CD4-positive, alpha-beta T cell treated with Interferon gamma for 1 hour (primary cell): ENCODE measurements at places on chromosomes 3 and 15.

DNA sequence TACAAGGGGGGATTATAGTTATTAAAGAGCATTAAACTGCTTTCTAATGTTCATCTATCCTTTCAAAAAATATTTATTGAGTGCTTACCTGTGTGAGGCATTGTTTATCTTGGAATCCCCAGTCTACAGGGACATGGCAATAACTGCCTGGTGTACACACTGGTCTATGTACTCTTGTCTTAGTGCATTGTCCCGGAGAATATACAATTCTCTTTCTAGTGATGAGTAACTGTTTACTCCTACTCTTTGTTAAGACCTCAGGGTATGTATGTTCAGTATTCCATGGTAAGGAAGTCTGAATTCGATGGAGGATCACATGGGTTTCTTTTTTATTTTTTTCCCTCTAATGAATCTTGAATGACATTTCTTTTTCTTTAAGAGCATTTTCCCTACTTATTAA is 772.4 kb upstream of the NR2F2 start:
- no peak for DNase-seq

GRCh38 chr3:52055537-52056351 is 627 bp downstream of the DUSP7 start:
- peak; percentile 30 for DNase-seq

GRCh38 chr3:146894406-146894805 is 289.3 kb upstream of the PLSCR5 start:
- DNase-seq: no peak

GRCh38 chr15:81176291-81176893 is 20.3 kb upstream of the IL16 start:
- no peak for DNase-seq

DNA sequence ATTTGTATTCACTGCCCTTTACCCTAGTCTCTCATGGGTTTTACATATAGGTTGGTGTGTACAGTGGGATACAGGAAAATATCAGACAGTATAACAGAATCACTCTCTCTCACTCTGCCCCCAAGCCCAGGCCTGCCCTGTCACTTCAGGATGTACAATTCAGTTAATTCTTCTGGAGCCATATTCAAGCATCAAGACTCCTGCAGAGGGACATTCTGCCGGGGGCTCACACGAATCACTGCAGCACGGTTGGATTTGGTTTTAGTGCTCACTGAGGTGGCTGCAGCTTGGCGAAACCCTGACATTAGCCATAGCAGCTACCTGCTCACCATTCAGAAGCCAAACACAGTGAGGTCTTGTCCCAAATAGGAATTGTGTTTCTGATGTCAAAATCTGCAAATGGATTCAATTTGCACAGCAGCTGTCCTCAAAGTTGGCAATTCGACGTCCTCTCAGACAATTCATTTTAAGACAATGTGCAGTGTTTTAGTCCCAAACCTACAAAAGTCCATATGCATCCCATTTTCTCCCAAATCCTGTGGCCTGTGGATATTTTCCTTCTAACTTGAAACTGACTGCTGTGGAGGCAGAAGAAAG is 82.9 kb downstream of the CHSY1 start:
- no peak for DNase-seq

DNA sequence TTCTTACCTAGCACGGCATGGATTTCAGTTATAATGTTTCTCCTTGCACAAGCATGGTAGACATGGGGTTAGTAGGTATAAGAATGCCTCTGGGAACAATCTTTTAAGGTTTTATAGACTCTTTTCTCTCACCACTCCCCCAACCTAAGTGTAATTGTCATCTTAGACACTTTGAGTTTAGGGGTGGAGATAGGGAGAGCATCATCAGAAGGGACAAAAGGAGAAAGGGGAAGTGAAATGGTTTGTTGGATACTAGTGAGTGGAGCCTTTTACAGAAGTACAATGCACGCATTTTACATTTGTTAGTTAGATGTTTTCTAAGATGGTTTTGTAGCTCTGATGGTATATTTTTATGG is 189.2 kb downstream of the TP63 start:
- no peak for DNase-seq

GRCh38 chr3:157225001-157225400 is 65.1 kb upstream of the CCNL1 start:
- DNase-seq: no peak

GRCh38 chr3:4751029-4751501 is 228.2 kb upstream of the BHLHE40 start:
- DNase-seq: no peak

- DNase-seq: no peak
Observed at GRCh38 chr3:158532099-158532734, 38.8 kb upstream of the MLF1 start.

DNA sequence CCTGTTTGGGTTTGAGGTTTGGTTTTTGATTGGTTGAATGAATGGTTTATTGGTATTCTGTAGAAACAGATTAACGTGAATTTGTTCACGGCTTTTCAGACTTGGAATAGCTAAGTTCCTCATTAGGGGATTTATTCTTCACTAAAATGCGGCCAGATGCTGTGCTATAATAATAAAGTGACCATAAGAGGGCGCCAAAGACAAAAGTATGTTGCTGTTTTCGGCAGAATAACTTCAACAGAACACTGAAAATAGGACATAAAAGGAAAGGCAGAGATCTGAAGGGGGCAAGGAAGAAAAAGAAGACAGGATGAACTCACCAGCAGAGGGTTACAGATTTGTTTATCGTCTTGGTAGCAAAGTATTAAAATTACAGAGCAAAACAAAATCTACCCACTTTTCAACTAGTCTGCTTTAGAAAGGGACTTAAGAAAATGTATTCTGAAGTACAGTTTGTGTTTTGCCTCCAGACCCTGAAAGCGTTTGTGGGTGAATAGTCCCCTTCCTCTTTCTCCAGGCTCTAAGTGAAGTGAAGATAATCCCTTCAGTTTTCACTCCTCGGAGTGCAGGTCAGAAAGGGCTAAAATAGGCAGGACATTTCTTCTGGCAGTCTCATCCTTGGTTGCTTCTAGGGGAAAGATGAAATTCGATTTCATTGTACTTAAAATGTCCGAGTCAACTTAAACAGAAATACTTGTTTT is 147.6 kb downstream of the IL20RB start:
- no peak for DNase-seq

GRCh38 chr15:95577927-95578326 is 752.6 kb upstream of the NR2F2 start:
- DNase-seq: no peak

- no peak for DNase-seq
Observed at GRCh38 chr15:75176396-75176761, 25.3 kb upstream of the C15orf39 start.

DNA sequence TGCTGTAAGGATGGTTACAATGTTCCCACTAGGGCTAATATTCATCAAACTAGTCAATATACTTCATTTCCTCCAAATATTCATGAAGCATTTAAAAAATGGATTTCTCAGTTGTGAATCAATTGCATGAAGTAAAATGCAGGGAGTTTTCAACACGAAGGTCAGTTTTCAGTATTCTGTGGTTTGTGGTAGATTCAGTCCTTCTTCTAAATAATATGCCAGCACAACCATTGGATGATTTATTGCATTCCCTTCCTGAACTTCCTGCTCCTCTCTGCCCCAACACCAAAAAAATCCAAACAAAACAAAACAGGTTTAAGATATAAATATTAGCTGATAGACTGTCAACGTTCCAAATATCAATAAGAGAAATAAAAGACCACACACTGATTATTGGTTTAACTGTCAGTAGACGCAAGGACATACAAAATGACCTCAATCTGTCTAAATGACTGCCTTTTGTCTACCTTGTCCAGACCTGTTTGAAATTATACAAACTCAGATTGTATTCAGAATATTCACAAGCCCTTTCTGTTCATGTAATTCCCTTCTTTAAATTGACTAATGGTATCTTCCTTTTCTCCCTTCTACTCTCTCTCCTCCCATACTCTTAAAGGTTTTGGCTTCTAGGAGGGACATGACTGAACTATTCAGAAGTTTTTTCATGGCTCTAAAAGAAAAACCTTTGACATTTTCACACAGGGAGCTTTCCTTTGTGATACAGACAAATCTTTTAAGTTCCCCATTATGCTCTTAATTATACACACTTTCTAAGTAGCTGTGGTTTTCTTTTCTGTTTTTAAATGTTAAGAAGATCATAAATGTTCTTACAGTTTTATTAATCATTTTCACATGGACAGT is 92.6 kb upstream of the STT3B start:
- DNase-seq: no peak

GRCh38 chr15:75329571-75329970 is 6.3 kb upstream of the COMMD4 start:
- DNase-seq: no peak

DNA sequence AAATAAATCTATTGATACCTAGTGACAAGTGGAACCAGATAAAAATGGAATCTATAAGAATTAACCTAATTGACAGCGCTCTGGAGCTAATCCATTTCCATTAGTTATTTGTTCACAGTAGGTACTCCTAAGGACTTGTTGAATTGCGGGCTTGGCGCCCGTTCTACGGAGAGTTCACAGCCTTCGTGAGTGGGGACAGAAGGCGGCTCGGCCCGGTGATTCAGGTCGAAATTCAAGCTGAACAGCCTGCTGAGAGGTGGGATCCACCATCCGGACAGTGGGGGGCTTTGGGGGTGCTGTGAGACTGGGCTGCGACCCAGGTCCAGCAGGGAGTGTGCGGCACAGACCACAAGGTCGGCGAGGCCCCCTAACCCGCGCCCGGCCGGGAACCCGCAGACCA is 779 bp upstream of the CTNNB1 start:
- DNase-seq: no peak

DNA sequence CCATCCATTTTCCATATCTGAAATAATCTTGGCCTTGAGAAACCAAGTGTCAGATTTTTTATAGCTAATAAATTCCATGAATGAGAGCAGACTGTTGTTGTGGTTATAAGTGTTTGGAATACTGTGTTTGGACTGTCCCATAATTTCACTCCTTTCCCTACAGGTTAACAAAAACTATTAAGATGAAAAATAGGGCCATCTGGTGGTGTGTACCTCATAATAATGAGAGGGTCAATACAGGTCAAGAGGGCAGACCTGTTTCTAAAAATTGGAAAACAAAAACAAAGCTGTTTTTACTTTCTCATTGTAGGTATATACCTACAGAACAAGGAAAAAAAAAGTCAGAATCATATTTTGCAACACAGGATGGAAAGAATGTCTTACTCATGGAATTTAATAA is 553.8 kb upstream of the SGO1 start:
- DNase-seq: no peak

- no peak for DNase-seq
Observed at GRCh38 chr15:29134239-29134638, 135.4 kb downstream of the NSMCE3 start.

DNA sequence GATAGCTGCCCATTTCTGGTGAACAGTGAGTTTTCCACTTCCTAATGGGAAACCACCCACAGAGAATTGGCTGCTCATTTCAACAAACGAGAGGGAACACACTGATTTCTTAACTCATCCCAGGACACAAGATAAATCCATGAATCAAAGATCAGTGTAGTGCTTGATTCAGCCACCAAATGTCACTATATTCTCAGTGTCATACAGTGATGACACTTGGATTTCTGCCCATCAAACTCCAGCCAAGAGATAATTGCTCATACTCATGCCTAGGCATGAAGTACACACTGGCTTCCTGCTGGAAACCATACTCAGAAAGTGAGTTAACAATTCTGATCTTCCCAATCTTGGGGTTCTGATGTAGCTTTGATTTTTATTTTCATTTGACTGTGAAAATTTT is 35.4 kb upstream of the GRM7 start:
- DNase-seq: no peak

GRCh38 chr3:102533784-102534183 is 99.0 kb downstream of the ZPLD1 start:
- no peak for DNase-seq

DNA sequence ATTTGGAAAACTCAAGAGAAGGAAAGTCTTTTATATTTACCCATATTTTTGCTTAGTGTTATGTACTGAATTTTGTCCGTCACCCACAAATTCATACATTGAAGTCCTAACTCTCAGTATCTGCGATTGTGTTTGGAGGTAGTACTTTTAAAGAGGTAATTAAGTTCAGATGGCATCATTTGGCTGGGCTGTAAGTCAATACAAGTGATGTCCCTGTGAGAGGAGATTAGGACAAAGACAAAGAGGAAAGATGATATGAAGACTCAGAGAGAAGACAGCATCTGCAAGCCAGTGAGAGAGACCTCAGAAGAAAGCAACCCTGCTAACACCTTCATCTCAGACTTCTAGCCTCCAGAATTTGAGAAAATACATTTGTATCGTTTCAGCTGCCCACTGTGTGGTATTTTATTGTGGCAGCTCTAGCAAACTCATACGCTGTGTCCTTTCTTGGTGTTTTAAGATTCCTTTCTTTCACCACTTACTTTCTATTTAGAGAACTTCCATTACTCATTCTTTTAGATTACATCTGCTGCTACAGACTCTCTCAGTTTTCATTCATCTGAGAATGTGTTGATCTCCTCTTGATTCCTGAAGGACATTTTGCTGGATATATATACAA is 17.0 kb downstream of the LRCH3 start:
- no peak for DNase-seq
